Endothelial cell (in vitro differentiated cells): ENCODE measurements at places on chromosomes 11 and 22.
A peak's percentile ranks its signal among the peaks of the same experiment; 100 is the strongest.

- peaks cover 7% of the 10 kb centered on the region for H3K36me3 ChIP-seq
- DNase-seq, result no peak
- H3K4me1 ChIP-seq, result peaks cover 17% of the 10 kb centered on the region
- peaks cover 28% of the 10 kb centered on the region for H3K27me3 ChIP-seq
- H3K4me3 ChIP-seq, result no peak overlapping the region
These were observed 8.6 kb downstream of the SLC25A1 start for GRCh38 chr22:19169947-19170318.

- no peaks in the 10 kb centered on the region for H3K27me3 ChIP-seq
- H3K4me3 ChIP-seq, result no peak overlapping the region
- peaks cover 3% of the 10 kb centered on the region for H3K4me1 ChIP-seq
- DNase-seq, result no peak
- H3K27ac ChIP-seq, result no peak overlapping the region
These were observed 47.6 kb upstream of the FIBIN start for GRCh38 chr11:26946257-26946716.

DNA sequence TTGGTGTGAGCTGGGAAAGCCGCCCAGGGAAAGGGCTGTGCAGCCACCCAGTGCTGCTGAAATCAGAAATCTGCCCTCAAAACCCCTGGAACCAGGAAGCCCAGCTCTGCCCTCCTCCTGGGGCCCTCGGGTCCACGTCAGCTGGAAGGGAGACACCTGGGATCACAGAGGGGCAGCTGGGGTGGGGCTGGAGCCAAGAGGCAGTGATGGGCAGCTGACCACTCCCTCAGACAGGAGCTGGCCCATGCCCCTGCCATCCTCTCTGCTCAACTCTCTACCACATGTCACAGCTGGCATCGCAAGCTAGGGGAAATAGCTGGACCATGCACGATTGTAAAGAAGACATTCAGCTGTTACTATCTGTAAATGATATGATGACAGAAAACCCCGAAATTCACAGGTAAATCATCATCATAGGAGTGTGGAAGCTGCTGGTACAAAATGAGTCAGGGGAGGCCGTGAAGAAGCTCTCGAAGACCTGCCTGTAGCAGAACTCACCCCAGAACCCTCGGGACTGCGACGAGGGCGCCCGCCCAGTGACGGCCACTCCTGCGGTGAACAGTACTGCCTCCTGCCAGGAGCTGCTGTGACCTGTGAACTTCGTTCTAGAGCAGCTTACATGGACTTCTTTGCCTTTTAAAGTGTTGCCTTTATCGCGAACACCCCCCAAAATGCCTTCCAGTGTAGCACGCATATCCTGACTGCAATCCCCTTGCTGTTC, 55.9 kb downstream of the CERK start:
- no peak overlapping the region for H3K4me3 ChIP-seq
- H3K4me1 ChIP-seq, result peaks cover 5% of the 10 kb centered on the region
- no peak for DNase-seq

DNA sequence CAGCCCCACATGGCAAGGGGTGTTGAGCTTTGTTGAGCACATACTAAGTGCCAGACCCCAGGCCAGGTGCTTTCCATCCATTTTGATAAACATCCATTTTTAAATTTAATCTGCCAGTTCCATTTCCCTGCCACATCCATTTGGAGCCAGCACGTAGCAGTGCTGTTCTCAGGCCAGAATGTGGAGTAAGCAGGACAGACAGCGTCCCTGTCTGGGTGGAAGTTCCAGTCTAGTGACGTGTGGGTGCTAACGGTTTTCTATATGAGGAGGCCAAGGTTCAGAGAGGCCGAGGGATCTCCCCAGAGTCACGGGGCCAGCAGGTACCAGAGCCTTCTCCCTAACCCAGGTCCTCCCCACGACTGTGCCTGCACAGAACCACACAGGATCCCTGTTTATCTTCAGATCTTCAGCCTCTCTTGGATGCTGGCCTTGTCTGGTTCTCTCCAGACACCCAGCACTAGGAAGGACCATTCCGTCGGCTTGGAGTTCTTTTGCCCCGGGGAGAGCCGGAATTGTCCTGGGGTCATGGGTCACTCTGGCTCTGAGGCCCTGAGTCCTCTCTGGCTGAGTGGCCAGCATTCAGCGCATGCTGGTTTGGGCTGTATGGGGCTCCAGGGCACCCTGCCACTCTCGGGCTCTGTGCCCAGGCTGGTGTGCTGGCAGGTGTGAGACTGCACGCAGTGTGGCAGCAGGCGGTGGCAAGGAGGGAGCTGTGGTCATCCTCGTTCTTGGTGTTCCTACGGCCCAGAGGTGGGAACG, 63.6 kb upstream of the PPARA start:
- no peaks in the 10 kb centered on the region for H3K4me1 ChIP-seq
- no peak overlapping the region for H3K27ac ChIP-seq
- peaks cover 2% of the 10 kb centered on the region for H3K27me3 ChIP-seq
- H3K36me3 ChIP-seq, result no peaks in the 10 kb centered on the region
- no peak overlapping the region for H3K4me3 ChIP-seq

- no peaks in the 10 kb centered on the region for H3K4me1 ChIP-seq
- no peak for DNase-seq
- no peak overlapping the region for H3K27ac ChIP-seq
- no peak overlapping the region for H3K4me3 ChIP-seq
- peaks cover 8% of the 10 kb centered on the region for H3K36me3 ChIP-seq
These were observed 122.1 kb upstream of the ISX start for GRCh38 chr22:34943830-34944229.

- H3K4me1 ChIP-seq, result no peaks in the 10 kb centered on the region
- DNase-seq, result no peak
- H3K4me3 ChIP-seq, result no peak overlapping the region
These were observed 8.2 kb downstream of the HORMAD2 start for GRCh38 chr22:30088468-30088867.

- H3K27ac ChIP-seq, result no peak overlapping the region
- H3K4me3 ChIP-seq, result no peak overlapping the region
- peaks cover 9% of the 10 kb centered on the region for H3K4me1 ChIP-seq
- H3K27me3 ChIP-seq, result peaks cover 4% of the 10 kb centered on the region
- H3K36me3 ChIP-seq, result no peaks in the 10 kb centered on the region
These were observed 8.3 kb upstream of the SORL1-AS1 start for GRCh38 chr11:121460941-121461514.

DNA sequence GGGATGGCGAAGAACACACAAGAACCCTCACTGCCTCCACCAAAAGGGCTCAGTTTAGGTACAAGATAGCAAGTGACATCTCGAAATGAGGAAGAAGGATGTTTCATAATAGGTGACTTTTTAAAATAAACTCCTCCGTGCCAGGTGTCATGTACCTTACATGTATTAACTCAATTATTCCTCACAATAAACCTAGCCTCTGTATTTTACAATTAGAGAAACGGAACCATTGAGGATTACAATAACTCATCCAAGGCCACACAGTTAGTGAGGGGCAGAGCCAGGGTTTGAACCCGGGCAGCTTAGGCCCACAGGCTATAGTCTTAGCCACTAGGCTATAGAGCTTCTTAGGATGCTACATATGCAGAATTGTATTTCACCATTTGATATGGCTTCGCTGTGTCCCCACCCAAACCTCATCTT, 965 bp upstream of the PAMR1 start:
- no peak overlapping the region for H3K27ac ChIP-seq
- peaks cover 14% of the 10 kb centered on the region for H3K4me1 ChIP-seq
- no peak for DNase-seq
- H3K27me3 ChIP-seq, result peaks cover 7% of the 10 kb centered on the region

DNA sequence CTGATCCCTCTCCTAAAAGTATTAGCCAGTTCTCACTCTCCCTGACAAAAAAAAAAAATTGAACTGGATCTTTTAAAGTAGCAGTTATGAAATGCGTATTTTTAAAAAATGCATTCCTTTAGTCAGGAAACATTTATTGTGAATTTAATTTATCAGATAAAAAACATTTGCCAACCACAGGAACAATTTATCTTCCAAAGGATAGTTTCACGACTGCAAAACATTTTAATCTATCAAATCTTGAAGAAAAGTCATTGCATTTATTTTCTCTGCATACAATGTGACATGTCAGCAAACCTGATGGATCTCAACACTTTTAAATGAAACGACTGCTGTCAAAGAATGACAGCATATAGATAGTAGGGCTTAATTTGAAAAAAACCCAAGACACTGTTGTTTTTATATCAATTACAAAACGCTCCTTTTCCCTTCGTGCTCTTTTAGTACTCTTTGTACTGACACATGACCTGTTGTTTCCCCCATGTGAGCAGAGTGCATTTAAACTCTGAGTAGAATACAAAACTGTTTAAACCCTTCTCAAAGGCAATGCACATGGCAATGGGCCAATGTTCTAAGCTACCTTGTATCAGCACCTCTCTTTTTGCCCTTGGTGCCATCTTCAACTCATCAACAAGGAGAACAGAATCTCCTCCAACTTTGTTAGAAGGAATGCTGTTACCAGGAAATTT, 107.0 kb downstream of the ATG16L2 start:
- no peak for DNase-seq
- H3K36me3 ChIP-seq, result no peaks in the 10 kb centered on the region
- no peak overlapping the region for H3K27ac ChIP-seq
- H3K4me3 ChIP-seq, result no peak overlapping the region
- peaks cover 14% of the 10 kb centered on the region for H3K4me1 ChIP-seq
- H3K27me3 ChIP-seq, result no peaks in the 10 kb centered on the region

- H3K4me1 ChIP-seq, result peaks cover 2% of the 10 kb centered on the region
- no peak for DNase-seq
- H3K27me3 ChIP-seq, result peaks cover 7% of the 10 kb centered on the region
- no peak overlapping the region for H3K4me3 ChIP-seq
These were observed 13.3 kb upstream of the CABP7 start for GRCh38 chr22:29706486-29706885.

DNA sequence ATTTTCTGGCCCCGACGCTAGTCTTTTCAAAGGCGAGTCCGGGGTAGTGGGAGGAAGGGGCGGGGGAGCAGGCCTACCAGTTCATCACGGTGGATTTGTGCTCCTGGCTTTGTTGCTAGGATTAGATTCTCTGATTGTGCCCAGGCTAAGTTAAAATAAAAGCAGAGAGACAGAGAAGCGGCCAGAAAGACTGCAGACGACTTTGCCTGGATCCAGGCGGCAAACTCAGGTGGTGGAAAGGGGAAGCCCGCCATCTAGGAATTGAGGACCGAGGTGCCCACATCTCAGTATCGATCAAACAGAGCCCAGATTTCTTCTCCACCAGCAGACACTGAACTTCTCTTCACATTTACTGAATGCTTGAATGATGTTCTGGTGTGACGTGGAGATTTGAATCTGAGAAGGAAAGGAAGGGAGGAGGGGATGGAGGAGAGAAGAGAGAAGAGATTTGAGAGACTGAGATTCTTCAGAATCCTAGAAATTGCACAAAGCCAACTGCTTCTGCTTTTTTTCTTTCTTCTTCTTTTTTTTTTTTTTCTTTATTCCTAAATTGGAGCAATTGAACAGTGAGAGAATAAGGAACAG, 2.7 kb downstream of the FAT3 start:
- peak; percentile 6 for DNase-seq
- no peak overlapping the region for H3K27ac ChIP-seq
- peaks cover 22% of the 10 kb centered on the region for H3K4me1 ChIP-seq
- H3K27me3 ChIP-seq, result peaks cover 24% of the 10 kb centered on the region
- H3K4me3 ChIP-seq, result peak overlapping the region; percentile 72

- no peak for DNase-seq
- peaks cover 2% of the 10 kb centered on the region for H3K27me3 ChIP-seq
- no peaks in the 10 kb centered on the region for H3K36me3 ChIP-seq
- H3K27ac ChIP-seq, result no peak overlapping the region
- no peak overlapping the region for H3K4me3 ChIP-seq
- H3K4me1 ChIP-seq, result no peaks in the 10 kb centered on the region
These were observed 36.0 kb downstream of the TECTA start for GRCh38 chr11:121137005-121137404.

DNA sequence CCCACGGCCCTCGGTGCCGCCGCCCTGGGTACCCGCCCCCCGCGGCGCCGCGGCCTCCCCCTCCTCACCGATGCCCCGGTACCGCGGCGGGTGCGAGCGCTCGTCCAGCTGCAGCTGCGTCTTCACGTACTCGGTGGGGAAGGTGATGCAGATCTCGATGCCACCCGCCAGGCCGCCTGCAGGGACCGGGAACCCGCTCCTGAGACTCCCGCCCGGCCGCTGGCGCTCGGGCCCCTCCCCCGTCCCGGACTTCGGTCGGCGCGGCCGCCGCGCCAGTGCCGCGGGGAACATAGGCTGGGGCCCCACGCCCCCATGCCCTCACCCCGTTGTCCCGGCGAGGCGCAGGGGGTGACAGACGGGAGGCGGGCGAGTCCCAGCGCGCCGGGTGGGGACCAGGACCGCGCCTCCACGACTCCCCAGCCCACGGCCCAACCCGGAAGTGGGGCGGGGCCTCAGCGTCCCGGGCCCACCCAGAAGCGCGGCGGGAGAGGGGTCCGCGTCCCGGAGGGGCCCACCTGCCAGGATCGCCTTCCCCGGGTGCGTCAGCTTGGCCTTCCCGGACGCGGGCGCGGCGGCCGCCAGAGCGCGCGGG, 375 bp downstream of the SLC25A1 start:
- H3K4me3 ChIP-seq, result no peak overlapping the region
- DNase-seq, result peak; percentile 48
- no peak overlapping the region for H3K27ac ChIP-seq
- H3K4me1 ChIP-seq, result peaks cover 5% of the 10 kb centered on the region
- H3K27me3 ChIP-seq, result peaks cover 3% of the 10 kb centered on the region

DNA sequence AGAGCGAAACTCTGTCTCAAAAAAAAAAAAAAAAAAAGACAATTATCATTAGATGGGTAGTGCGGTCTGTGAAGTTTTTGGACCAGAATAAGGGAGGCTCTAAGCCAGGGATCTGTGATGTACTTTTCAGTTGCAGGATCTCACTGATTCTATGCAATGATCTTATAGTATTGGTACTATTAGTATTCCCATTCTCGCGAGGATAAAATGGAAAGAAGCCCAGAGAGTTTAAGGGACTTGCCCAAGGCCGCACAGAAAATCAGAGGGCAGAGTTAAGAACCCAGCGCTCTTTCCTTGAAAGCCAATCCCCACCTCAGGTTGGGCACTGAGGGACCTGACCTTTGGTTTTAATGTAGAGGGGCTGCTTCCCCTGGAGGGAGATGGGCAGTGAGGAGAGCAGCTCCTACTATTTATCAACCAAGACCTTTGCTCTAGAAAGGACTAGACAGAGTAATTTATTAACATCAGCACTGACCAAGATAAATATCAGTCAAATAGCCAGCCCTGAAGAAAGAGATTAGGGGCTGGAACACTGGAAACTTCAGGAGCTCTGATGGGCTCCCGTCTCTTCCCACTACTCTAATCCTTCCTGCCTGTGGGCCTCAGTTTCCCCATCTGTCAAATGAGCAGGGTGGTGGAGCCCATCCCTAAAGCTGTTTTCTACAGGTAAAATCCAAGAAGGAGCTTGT, 6.0 kb downstream of the NIPSNAP1 start:
- H3K27ac ChIP-seq, result no peak overlapping the region
- H3K4me1 ChIP-seq, result peaks cover 2% of the 10 kb centered on the region
- H3K27me3 ChIP-seq, result peaks cover 8% of the 10 kb centered on the region
- no peak overlapping the region for H3K4me3 ChIP-seq
- no peak for DNase-seq

GRCh38 chr11:8224711-8225110, 39.0 kb downstream of the LMO1 start:
- DNase-seq, result no peak
- H3K27ac ChIP-seq, result no peak overlapping the region
- no peaks in the 10 kb centered on the region for H3K36me3 ChIP-seq
- no peak overlapping the region for H3K4me3 ChIP-seq
